ENCODE measurements at places on chromosomes 16 and 17.

DNA sequence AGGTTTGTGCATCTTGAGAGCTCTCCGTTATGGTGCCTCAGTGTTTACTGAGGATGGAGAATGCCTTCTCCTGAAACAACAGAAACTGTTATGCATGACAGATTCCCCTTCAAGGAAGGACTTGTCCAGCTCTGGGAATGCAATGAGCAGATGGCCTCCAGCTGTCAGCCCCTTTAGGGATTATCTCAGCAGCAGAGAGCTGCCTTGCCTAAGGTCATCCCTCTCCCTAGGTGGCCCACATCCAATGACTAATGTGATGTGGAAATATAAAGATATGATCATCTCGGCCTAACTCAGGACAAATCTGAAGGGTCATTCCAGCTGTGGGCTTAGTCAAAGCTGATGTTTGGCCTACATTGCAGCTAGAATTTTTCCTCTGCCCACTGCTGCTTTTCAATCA is 214.3 kb upstream of the N4BP1 start:
- DNase-seq, result no peak

GRCh38 chr16:81076566-81077075 is 417 bp downstream of the C16orf46 start:
- DNase-seq, result peak; percentile 93

GRCh38 chr17:70808596-70808995 is 639.3 kb downstream of the KCNJ2 start:
- no peak for DNase-seq

DNA sequence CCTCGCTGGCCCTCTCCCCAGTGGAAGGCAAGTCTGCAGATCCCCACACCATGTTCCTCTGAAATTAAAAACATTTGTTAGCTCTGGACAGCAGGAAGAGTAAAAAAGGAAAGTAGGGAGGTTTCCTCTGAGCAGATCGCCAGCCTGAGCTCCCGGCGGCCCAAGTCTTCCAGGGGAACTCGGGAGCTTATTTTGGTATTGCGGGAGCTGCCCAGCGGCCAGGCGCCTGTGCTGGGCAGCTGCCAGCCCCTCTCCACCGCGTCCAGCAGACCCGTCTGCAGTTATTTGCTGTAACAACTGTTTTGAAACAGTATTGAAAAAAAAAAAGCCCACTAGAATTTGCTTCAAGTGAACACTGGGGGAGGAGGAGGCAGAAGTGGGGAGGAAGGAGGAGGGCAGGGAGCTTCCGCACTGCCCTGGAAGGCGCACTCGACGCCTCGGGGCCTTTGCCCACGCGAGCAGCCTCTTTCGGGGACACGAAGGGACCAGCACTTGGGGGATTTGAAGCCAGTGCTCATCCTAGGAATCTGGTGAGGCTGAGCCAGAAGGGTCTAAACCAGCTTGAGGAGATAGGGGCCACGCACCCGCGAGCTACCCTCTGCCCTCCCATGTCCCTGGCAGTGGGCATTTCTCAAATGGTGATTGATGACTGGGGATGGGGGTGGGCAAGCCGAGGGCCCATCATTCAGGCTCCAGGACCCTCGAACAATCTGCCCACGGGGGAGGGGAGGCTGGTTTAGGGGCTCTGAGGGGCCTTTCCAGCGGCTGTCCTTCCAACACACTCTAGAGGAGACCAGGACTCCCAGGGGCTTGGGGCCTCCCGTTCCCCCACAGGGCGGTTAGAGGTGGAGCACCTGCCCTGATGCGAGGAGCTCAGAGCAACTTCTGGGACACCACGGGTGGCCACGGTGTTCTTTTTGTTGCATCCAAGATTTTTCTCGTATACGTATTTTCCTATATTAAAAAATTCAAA is 3.0 kb upstream of the BAHCC1 start:
- no peak for DNase-seq
